ENCODE measurements at places on chromosomes 16 and 17.

- DNase-seq = no peak
Measured at GRCh38 chr17:73588891-73589290, 55.4 kb downstream of the SDK2 start.

GRCh38 chr17:14405189-14405588 lies 104.3 kb downstream of the HS3ST3B1 start:
- no peak for DNase-seq

DNA sequence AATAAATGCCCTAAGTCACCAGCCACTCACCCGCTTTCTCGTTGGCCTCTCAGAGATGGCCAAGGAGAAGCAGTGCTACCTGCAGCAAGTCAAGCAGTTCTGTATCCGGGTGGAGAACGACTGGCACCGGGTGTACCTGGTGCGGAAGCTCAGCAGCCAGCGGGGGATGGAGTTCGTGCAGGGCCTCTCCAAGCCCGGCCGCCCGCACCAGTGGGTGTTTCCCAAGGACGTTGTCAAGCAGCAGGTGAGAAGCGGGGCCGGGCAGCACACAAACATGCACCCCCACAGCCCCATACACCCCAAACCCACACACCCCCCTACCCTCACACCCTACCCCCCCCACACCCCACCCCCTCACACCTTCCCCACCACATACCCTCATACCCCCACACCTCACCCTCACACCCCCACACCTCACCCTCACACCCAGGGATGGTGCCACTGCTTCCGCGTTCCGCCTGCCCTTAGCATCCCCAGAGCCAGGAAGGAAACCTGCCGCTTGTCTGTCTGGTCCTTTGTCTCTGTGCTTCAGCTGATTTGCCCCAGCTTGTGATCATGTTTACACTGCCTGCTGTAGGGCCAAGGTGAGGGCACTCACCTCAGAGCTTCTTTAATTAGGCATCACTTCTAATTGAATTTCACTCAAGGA lies 41.9 kb upstream of the ENDOV start:
- no peak for DNase-seq

GRCh38 chr17:28747801-28748750 lies 4.3 kb downstream of the TRAF4 start:
- no peak for DNase-seq

DNA sequence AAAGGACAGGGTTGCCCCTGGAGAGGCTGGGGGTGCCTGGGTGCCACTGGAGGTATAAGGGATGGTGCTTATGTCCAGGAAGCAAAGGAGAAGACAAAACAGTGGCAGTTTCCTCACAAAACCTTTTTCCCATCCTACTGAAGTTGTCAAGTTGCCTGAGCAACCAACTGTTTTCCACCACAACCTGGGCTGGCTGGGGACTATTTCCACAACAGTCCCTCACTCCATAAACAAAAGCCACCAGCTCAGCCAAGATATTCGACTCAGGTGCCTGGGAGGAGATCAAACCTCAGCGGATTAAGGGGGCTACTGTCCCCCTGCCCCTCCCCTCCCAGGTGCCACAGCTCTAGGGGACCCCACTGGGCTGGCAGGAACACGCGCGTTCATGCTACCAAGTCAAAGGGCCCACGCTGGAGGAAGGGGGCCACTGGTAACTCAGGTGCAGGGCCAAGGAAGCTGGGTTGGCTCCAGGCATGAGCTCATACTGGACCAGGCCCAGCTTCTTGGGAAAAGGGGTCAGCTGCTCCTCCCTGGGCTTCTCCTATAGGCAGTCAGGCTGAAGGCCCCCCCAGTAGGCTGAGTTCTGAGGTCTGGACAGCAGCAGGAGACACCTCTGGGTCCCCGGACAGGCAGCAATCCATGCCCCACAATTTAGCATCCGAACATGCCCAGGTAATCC lies 45.7 kb upstream of the MRPS23 start:
- no peak for DNase-seq

DNA sequence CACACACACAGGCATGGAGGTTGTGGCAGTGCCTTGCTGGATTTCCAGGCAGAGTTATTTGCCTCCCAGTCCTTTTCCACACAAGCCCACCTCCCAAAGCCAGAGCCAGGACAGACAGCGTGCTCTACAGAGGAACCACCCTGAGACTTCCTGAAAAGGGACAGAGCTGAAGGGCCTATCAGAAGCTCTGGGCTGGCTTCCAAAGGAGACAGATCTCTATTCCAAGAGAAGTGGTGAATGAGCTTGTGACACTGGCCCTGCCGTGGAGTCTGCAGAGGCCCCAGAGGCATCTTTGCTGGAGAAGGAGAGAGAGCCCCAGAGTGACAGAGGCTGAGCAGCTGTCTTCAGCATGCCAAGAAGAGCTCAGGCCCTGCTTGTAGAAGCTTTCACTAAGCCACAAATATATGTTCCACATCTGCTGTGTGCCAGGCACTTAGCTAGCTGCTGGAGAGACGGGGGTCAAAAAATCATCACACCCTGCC lies 8.3 kb upstream of the LPCAT2 start:
- no peak for DNase-seq

- DNase-seq = no peak
Measured at GRCh38 chr17:34252095-34252443, 3.0 kb upstream of the CCL2 start.

DNA sequence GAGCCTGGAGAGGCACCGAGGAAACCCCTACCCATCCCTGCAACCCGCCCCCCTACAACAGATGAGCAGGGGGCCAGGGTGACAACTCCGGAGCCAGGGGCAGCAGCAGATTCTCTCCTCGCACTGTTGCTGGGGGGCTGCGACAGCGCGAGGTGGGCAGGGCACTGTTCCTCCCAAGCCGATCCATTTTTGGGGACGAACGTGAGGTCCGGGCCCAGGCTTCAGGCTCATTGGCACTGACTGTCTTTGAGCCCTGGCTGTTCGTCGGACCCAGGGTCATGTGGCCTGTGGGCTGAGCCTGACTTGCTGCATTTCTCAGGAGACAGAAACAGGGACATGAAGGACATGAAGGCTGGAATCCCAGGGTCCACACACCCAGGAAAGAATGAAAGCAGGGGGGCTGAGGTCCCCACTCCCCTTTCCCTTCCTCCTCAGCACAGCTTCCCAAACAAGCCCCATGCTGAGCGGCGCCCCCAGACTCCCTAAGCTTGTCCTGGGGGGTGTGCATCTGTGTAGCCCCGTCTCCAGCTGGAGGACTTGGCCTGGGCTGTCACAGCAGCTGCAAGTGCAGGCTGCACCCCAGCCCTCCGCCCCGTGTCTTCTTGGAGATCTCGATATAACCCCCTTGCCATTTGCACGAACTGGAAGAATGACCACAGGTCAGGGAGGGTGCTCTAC lies 18.7 kb downstream of the CEP295NL start:
- DNase-seq = no peak

GRCh38 chr16:86962913-86963312 lies 354.3 kb downstream of the C16orf95 start:
- DNase-seq = no peak

DNA sequence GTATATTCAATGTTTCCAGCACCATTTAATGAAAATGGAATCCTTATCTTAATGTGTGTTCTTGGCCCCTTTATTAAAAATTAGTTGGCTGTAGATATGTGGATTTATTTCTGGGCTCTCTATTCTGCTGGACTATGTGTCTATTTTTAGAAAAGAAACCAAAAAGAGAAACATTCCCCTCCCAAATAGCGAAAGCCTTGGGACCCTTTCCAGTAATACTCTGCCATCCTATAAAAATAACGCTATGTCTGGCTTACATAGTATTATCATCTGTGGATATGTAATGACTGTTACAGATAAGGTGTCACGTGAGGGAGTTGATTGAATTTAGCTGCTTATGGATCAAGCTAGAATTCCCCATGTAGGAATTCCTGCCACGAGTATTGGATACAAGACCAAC lies 279.3 kb upstream of the KIF2B start:
- DNase-seq = no peak

DNA sequence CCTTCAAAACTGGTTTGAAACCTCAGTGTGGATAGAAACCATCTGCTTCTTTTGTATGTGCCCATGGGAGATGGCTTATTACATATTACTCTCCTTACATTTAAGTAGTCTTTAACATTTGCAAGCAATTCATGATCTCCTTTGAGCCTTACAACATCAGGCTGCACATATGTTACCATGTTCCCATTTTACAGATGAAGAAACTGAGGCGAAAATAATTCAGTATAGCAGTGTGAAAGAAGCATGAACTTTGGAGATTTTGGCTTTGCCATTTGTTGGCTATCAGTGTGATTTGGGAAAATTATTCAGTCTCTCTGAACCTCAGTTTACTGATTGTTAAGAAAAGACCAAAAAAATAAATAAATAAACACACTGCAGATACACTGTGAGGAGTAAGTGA lies 15.7 kb downstream of the GNAO1 start:
- no peak for DNase-seq

DNA sequence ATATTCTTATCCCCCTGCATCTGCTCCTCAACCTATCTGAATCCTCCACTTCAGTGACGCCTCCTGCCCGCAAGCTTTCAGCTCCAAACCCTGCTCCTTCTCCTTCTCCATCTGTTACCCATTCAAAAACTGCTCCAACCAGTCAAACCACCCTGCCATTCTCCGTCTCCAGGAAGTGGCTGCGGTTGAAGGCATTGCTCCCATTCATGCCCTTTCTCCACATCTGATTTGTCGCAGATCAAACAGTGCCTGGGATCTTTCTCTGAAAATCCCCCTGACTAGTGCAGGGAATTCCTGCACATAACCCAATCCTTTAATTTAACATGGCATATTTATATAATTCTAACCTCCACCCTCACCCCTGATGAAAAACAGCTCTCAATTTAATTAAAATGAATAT lies 56.3 kb downstream of the SLFN5 start:
- DNase-seq = no peak

GRCh38 chr17:1001640-1002411 lies 4.9 kb downstream of the TIMM22 start:
- no peak for DNase-seq

GRCh38 chr17:49210158-49211029 lies at the start of the genes ABI3 and GNGT2:
ABI3 (plus strand) TSS chr17:49210707; CDS start chr17:49210725, 18 bp downstream.
GNGT2 (minus strand) TSS chr17:49210574; CDS start chr17:49207422, 3,152 bp downstream.
- peak; percentile 44 for DNase-seq

DNA sequence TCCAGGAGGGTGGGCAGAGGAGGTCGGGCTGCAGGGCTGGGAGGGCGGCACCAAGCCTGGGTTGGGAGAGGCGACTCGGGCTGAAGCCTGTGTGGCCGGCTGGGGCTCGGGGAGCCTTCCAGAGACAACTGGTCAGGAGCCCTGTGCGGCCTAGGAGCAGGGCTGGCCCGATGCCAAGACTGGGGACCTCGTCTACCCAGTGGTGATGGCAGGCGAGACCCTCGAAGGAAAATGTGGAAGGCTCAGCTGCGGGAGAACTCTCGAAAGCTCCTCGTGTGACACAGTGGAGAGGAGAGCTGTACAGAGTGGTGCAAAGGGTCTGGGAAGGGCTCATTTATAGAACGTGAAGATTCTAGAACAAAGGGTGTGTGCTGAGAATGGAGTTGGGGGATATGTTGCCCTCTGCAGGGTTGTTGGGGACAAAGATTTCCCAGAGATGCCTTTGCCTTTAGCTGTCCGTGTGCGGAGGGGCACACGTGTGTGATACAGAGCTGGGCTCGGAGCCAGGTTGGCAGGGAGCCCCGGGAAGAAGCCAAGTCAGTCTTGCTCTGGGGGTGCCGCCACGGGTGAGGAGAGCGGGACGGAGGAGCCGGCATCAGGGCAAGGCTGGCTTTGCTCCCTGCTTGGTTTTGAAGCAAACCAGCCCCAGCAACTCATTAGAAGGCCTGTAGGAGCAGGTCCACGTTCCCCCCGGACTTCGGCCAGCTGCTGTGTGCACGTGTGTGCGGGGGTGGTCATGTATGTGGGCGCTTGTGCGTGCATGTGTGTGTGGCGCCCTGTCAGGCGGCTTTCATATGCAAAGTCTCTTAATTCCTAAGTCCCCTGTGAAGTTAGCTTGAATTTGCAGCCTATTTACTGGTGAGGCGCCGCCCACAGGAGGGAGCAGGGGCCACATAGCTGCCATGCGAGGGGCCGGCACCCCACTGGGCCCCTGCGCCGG lies 132.4 kb upstream of the CHMP6 start:
- no peak for DNase-seq

DNA sequence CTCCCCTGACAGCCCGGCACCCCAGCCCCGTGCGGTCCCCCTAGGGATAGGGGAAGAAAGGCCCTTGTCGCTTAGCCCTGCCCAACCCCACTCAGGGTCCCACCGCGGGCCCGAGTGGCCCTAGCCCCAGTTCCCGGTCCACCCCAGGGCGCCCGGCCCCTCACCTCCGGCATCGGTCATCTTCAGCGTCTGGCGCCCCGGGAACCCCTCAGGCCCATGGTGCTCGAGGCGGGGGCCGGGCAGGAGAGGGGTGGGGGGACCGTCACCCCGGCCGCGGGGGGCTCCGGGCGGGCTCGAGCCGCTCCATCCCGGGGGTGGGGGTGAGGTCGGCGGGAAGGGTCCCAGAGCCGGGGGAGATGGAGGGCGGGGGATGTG lies 620 bp downstream of the SAMD14 start:
- DNase-seq = no peak

DNA sequence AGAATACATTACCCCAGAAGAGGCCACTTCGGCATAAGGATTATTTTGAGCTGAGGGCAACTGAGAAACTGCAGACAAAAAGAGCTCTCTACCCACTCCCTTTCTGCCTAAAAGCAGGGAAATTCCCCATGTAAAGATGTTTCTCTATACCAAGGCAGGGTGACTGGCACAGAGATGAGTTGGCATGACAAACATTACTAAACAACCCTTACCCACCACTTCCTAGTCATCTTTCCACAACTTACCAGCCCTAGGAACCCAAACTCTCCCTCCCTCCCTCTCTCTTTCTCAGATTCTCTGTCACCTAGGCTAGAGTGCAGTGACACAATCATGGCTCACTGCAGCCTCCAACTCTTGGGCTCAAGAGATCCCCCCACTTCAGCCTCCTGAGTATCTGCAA lies 68.6 kb downstream of the EMP2 start:
- DNase-seq = no peak

DNA sequence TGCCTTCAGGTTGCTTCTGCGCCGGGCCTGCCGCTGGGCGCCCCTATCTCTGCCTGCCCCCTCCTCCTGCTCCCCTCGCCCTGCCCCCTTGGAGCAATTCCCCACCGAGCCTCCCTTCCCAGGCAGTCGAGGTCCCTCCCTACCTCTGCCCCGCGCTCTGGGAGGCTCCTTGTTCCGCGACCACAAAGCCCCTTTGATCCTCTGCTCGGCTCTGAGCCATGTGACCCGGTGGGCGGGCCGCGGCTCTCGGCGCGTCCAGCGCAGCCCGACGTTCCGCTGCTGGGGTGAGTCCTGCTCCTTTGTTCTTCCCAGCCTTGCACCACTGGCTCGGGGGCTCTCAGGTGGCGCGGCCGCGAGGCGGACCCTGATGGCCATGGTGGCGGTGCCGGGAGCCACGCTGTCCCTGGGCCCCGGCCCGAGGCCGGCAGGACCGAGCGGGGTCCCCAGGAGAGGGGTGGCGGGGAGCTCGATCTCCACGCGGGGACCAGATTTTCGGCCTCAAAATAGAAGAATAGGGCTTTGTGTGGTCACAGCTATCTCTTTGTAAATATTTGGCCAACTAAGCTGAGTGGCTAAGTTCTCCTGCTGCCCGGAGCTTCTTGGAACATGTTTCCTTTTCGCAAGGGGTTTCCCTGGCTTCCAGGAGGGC lies 310.6 kb downstream of the SEC14L1 start:
- peak; percentile 66 for DNase-seq
